Stimulated activated CD4-positive, alpha-beta T cell treated with anti-CD3 and anti-CD28 coated beads, Interleukin-12 subunit alpha, Interleukin-12 subunit beta, amount 100 ng/mL, for 24 hours (primary cell): ENCODE measurements at places on chromosomes 5 and 9.

GRCh38 chr5:133261993-133262392 lies 210.2 kb downstream of the HSPA4 start:
- no peak for DNase-seq

- DNase-seq: no peak
Observed at GRCh38 chr5:170139786-170140335, 34.2 kb downstream of the FOXI1 start.

GRCh38 chr5:136070486-136071285 lies 41.9 kb downstream of the TGFBI start:
- DNase-seq: no peak

GRCh38 chr5:62296998-62297397 lies 9.0 kb upstream of the KIF2A start:
- no peak for DNase-seq

- DNase-seq: no peak
Observed at GRCh38 chr5:77152441-77152840, 58.0 kb upstream of the PDE8B start.
